ENCODE measurements at places on chromosomes 12 and 14.

GRCh38 chr14:53874704-53875103 lies 81.9 kb downstream of the BMP4 start:
- no peak for DNase-seq

DNA sequence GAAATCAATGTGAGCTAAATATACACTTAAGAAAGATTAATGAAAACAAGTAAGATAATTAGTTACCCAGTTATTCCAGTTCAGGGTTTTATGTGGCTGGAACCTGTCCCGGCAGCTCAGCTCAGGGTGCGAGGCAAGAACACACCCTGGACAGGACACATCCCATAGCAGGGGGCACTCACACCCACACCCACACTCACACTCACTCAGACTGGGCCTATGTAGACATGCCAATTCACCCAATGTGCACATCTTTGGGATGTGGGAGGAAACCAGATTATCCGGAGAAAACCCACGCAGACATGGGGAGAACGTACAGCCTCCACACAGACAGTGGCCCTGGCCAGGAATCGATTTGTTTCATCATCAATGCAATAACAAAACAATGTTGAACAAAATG lies 66.0 kb upstream of the TMCC3 start:
- DNase-seq, result no peak

DNA sequence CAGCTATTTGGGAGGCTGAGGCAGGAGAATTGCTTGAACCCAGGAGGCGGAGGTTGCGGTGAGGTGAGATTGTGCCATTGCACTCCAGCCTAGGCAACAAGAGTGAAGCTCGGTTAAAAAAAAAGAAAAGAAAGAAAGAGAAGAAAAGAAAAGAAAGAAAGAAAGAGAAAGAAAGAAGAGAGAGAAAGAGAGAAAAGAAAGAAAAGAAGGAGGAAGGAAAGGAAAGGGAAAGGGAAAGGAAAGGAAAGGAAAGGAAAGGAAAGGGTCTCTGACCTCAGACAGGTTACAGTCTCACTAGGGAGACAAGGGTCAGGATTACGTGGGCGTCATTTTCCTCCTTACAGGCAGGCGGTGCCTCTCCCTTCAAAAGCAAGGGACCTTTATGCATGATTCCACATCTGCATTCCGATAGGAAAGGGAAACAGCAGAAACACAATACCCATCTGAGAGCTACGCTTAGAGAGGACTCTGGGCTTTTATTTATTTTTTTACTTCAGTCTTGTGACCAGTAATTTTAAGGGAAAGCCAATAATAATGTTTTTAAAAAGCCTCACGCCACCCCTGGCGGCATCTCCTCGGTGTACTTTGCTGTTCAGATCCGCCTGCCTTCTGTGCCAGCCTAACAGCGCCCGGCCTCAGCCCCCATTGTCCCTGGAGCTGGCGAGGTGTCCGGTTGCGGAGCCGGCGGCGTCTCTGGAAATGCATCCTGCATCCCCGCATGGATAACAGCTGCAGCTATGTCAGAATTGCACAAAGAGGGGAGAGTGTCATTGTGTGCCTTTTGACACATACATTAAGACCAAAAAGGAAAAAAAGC lies 945 bp upstream of the HIP1R start:
- peak; percentile 47 for DNase-seq

- DNase-seq, result no peak
Measured at GRCh38 chr14:104284107-104284592, 145.8 kb downstream of the KIF26A start.

All from RCC 7860 (cell line).